Kidney (tissue), 22 donors: ENCODE measurements at places on chromosomes 2 and 18. TPM values are rescaled to one million over a fixed set of nuclear protein-coding genes. Genes with fewer than 3 reads are reported as not detected.
A peak's percentile ranks its signal among the peaks of the same experiment; 100 is the strongest.

Gene MPV17
- 66.2 TPM for total RNA-seq

Gene OBSL1
- total RNA-seq: 123 TPM

- DNase-seq: peak; percentile 96
These were observed at the start of gene BMPR2 for GRCh38 chr2:202375609-202376408. Gene BMPR2, plus strand, starts transcription at chr2:202376327. Its CDS starts 1,148 bp downstream, at chr2:202377475.

- no peak for DNase-seq
These were observed 114.2 kb downstream of the SRBD1 start for GRCh38 chr2:45496869-45497268.
